ENCODE measurements at places on chromosomes 3 and 15.

DNA sequence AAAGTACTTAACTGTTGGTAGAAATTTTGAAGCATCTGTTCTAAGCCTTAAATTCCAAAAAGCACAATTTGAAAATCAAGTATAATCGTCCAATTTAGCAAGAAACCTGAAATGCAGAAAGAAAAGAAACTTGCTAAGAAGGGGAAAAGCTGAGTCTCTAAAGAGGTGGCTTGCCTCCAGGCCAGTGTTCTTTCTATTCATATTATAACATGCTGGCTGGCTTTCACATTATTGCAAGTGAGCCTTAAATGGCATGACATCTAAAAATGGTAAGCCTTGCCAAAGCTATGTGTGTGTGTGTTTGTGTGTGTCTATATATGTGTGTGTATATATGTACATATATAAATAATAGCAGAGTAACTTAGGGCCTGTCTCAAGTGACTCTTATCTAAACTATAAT is 89.5 kb downstream of the FGF12 start:
- DNase-seq = no peak

GRCh38 chr15:31412824-31413223 is 86.2 kb downstream of the KLF13 start:
- no peak for DNase-seq

GRCh38 chr3:184770541-184770940 is 41.4 kb upstream of the VPS8 start:
- no peak for DNase-seq

GRCh38 chr3:16349986-16350596 is 85.1 kb downstream of the OXNAD1 start:
- no peak for DNase-seq

GRCh38 chr3:58572013-58572633 is 5.1 kb downstream of the FAM107A start:
- DNase-seq = no peak

GRCh38 chr3:71269906-71270305 is 313.6 kb downstream of the FOXP1 start:
- peak; percentile 19 for DNase-seq

GRCh38 chr3:46987319-46987742 is 7.9 kb downstream of the NBEAL2 start:
- DNase-seq = no peak

DNA sequence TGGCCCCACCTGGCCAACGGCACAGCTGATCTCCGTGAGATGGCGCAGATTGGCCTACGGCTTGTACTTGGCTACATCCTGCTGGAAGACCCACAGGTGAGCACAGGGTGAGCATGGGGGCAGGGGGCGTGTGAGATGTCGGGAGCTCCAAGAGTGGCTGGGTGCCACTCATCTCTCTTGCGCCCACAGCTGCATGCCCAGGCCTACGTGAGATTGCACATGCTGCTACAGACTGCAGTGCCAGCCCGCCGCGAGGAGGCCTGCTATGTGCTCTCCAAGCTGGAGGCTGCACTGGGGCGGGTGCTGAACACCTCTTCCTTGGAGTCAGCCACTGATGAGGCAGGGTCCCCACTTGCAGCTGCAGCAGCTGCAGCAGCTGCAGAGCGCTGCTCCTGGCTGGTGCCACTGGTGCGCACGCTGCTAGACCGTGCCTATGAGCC is 22.3 kb downstream of the NBEAL2 start:
- DNase-seq = no peak

DNA sequence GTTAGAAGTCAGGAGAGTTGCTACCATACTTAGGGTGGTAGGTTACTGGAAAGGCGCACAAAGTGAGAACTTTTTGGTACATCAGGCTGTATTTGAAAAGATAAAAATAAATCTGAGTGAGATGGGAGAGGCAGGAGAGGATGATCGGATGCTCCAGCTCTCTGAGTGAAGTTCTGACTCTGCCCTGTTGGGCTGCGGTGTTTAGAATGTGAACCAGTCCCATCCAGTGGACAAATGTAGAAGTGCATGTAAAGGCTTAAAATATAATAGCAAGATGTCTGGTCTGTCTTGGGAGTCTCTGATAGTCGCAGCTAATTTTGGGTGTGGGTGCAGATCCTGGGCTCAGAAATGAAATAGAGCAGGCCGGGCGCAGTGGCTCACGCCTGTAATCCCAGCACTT is 30.4 kb downstream of the ACKR2 start:
- DNase-seq = peak; percentile 29

DNA sequence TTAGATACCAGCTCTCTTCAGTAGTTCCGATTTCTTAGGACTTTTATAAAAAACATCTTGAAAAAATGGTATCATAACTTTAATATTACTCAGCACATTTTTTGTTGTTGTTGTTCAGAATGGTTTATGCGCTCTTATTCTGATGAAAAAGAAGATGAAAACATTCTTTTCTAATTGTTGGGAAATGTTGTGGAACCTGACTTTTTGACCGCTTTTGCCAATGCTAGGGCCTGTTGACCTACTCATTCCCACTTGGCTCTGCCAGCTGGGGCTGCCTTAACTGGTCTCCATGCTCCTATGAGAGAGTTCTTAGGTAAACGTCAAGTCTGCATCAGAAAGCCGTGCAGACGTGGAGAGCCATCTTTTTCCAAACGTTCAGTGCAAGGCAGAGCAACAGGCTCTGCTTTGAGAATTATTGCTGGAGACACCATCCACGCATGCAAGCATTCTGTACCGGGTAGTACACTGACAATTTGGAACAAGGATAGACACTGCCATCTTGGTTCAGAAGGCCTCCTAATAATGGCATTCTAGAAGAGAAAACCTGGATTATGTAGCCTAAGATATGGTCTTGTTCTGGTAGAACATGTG is 176.8 kb downstream of the GHSR start:
- no peak for DNase-seq

DNA sequence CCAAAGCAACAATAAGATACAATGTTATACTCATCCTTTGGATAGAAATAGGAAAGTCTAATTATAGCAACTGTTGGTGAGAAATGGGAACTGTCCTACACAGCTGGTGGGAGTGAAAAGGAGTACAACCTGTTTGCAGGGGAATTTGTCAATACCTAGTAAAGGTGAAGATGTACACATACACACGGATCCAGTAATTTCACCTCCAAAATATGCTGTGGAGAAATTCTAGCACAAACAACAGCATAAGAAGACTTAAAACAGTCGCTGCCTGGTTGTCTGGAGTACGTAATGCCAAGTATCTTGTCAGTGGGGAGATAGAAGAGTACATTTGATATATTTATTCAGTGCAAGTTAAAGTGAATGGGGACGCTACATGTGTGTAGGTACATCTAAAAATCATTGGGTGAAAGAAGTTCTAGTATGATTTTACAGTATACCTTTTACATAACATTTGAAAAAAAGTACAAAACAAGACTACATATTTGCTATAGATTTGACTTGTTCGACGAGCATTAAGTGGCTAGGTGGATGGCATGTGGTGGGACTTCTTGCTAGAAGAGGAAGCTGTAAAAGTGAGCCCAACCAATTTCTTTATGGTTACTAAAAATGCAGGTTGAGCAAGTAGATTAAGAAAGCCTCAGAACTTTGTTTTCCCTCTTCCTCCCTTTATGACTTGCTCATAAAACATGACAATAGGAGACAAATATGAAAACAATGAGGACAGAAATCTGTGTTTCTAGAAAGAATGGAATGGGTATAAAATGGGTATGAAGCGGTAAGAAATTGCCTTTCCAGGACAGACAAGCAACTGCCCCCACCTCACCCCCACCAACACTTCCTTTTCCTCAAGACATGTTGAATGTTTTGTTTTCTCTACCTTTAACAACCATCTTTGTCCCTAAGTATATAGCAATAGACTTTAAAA is 50.2 kb upstream of the CCR4 start:
- no peak for DNase-seq

DNA sequence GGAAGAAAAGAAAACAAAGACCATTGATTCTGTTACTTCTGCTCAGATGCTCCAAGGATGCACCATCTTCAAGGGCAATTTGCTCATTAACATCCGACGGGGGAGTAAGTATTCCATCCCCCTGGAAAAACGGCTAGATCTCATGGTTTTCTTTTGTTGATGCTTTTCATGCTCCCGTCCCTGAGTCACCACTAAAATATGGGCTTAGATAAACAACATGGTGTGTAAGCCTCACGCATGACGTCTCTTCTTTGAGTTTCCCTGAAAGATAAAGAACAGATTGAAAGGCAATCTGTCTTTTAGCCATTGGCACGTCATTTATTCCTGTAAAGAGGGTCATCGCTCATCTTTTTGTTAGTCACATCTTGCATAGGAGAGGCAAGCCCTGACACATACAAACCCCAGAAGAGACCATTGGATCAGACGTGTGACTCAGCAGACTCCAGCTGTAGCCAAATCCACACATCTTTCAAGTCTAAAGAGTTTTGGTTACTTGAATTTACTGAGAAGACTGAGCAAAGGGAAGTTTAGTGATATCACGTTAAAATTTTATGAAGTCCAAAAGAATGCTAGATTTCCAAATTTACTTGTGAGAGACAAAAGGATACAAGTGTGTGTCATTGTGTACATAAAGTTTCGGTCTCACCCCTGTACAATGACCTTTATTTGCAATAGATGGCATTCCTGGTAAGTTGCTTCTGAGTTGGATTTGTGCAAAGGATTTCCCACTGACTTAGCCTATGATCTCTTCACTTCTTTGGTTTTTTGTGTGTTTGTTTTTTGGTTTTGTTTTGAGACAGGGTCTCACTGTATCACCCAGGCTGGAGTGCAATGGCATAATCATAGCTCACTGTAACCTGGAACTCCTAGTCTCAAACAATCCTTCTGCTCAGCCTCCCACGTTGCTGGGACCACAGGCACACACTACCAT is 110.5 kb downstream of the PGPEP1L start:
- DNase-seq = no peak

DNA sequence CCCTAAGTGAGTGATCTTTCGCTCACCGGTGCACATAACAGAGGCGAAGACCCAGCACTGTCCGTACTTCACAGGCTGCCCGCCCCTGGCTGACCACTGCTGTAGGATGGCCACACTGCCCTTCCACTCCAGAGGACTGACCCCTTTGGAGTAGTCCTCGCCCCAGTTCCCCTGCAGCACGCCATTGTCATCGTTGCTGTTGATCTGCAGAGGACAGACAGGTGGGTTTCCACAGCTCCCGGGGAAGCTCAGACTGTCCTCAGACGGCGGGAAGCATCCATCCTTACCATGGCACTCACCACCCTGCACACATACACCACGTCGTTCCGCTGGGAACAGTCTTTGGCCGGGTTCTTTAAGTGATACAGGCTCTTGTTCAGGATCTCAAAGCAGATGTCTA is 20.5 kb upstream of the TGM5 start:
- no peak for DNase-seq

DNA sequence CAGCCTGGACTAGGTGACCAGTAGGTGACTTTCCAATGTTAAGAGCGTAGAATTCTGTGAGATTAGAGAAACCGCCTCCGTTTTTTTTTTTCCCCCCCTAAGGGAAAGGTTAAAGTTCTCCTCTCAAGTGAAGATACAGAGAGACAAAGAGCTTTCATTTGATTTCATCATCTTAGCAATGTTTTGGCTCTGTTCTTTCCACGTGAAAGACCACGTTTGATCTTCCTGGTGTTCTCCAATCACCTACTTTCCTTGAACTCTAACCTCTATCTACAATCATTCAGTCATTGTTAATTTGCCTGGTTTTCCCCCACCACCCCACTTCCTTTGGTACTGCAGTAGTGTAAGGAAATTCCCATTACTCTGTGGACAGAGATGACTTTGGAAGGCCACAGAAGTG is 36.9 kb upstream of the CLRN1 start:
- DNase-seq = no peak

DNA sequence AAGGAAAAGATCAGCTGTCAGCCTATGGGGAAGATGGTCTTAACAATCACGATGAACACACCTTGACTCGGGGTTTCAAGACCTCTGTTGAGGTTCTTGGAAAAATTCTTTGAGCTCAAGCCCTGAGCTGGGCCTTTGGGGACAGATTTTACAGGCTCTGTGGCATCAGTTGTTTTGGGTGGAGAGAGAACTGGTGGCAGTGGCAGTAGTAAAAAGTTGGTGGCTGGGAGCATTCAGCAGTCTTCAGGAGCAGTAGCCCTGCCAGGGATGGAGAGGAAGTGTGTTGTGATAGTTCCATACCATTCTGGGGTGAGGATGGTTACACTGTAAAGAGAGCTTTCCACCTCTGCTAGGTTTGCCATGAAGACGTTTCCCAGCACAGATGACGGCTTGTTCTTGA is 4.9 kb upstream of the KY start:
- DNase-seq = no peak

- no peak for DNase-seq
These were observed 6.7 kb downstream of the VGLL3 start for GRCh38 chr3:86984271-86984670.

DNA sequence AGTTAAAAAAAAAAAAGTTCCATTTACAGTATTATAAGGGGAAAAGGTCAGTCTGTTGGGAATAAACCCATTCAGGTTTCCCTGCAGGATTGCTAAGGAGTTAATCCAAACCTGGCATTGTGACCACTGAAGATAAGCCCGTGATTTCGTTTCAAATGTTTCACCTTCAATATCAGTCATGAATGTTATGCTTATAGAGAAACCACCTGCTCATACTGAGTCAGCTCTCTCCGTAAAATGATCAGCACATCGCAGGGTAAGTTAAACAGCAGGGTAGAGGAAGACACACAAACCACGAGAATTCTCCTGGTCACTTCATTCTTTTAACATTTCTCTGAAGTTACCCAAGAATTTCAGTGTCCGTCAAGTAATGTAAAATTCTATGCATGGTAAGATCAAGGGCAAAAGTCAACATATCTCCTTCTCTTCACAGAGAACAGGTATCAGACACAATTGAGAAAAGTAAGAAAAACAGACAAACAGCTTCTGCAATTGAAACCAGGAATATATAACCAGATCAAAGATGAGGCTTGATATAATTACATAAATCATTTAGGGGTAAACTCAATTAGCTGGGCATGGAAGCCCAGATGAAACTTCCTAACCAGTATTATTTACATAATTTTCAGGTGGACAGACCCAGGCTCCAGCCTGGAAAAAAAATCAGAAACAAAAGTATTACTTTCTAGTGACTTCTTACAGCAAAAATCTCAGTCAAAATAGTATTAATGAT is 67.6 kb upstream of the ARHGEF3 start:
- DNase-seq = peak; percentile 31

GRCh38 chr3:10599017-10599416 is 93.6 kb upstream of the ATP2B2 start:
- DNase-seq = no peak

- DNase-seq = no peak
These were observed 9.5 kb downstream of the C3orf20 start for GRCh38 chr3:14684447-14684846.

GRCh38 chr3:87997298-87997697 is 61.5 kb downstream of the CGGBP1 start:
- DNase-seq = peak; percentile 50

DNA sequence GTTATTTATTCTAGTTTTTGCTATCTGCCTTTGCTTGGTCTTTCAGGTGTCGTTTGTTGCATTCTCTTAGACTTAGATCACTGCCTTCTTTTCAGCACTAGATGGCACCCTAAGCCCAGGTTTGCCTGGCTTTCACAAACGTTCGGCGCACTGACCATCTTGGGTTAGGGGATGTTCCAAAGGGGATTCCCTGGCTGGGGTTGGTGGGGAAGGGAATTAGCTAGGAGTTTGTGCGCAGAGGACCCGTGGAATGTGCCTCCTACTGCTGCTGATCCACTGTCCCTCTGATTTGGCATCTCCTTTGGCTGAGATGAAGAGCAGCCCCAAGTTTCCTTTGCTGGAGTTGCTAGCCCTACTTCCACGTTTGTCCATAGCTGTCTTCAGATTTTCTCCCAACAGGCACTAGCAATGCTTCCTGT is 33.9 kb downstream of the PFN2 start:
- peak; percentile 51 for DNase-seq

Measured in activated T-cell treated with anti-CD3 and anti-CD28 coated beads, Interleukin-2, amount 50 U/mL, for 72 hours (primary cell).